Aortic smooth muscle cell (primary cell): ENCODE measurements at places on chromosomes 16 and 17. TPM values are rescaled to one million over a fixed set of nuclear protein-coding genes. Genes with fewer than 3 reads are reported as not detected.

Gene HYDIN
- 1.1 TPM in 2 replicates for total RNA-seq

Gene CYB5D1
- total RNA-seq = 9.4 and 9.9 TPM in 2 replicates

Gene TBC1D3I
- total RNA-seq = not detected in 2 replicates

Gene SLC16A3
- total RNA-seq = 80.5 and 118 TPM in 2 replicates

Gene JPT1
- total RNA-seq = 60.5 and 68.2 TPM in 2 replicates

Gene CHST4
- total RNA-seq = not detected in 2 replicates
